MG63 (cell line): ENCODE measurements at places on chromosomes 11 and 22.

DNA sequence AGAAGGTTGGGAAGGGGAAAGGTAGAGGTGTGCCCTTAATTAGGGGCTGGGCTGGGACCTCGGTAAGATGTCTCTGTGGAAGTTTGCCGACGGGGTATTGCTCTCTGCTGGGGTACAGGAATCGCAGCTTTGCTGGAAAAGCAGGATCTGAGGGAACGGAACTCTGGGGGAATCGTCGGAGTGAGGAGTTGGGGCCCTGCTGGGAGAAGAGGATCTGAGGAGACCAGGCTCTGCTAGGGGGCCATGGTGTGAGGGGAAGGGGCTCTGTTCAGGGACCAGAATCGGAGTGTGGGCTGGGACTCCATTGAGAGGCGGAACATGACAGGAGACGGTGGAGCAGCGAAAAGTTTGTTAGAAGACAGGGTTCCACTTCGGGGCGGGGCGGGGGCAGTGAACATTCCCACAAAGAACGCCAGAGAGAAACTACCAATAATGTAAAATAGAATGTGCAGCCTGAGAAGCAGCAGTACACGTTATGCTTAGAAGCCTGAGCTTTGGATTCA, 456 bp downstream of the AAMDC start:
- DNase-seq: peak; percentile 14

GRCh38 chr22:47398921-47399790, 636.7 kb downstream of the TBC1D22A start:
- DNase-seq: no peak

DNA sequence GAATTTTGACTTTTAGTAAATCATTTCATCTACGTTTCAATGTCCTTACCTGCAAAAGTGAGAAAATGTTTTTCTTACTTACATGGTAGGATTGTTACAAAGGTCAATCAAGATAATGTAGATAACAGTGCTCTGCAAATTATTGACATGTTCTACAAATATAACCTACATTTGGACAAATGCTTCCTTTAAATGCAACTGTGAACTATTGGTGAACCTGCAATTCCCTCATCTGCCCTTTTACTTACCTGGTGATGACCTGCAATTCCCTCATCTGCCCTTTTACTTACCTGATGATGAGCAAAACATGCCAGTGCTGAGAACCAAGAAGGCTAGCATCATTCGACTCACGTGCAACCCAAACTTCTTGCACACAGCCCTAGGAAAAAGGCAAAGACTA, 11.1 kb downstream of the ALG9 start:
- DNase-seq: no peak

DNA sequence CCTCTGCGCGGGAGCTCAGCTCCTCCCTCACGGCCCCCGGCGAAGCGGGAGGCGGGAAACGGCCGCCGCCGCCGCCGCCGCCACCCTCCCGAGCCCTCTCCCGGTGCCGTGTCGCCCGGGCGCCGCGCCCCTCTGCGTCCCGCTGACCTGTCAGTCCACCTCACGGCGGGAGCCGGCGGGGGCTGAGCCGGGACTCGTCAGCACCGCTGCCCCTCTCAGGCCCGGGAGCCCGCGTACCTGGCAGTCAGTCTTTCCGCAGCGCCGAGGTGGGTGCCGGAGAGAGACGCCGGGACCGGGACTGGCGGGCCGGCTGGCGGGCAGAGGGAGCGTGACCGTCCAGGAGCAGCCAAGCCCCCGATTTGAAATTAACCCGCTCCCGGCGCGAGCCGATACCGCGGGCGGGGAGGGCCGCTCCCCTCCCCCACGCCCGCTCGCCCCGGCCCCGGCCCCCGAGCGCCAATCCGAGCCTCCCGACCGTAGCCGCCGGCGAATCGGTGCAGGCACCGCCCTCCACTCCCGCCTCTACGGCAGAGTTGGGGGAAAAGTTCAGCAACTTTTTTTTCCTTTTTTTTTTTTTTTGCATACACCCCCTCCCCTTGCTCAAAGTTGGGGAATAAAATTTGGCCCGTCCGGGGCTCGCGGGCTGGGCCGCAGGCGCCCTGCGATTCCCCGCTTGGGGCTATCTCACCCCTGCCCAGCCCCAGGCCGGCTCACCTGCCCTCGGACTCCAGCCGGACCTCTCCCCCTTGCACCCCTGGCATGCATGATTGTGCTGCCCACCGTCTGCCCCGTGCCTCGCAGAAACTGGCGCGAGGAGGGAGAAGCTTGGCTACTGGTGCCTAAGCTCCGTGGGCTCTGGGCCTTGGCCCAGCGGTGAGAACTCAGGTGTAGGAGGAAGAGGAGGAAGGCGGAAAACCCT, 774 bp upstream of the E2F8 start:
- DNase-seq: peak; percentile 64

- no peak for DNase-seq
Measured at GRCh38 chr11:31301549-31302510, 67.7 kb downstream of the DCDC1 start.

DNA sequence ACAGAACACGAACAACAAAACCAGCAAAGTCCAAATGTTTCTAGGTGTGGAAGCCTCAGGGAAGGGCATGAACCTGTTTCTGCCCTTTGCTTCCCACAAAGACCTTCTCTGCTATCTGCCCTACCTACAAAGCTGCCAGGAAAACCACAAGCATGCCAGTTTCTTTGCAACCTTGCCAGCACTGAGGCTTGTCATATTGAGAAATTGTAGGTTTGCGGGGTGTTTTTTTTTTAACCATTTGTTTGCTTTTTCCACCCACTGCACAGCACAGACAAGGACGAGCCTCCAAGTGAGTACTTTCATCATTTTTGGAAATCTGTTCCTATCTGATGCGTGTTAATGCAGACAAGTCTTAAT, 12.8 kb downstream of the PARVG start:
- no peak for DNase-seq
